ENCODE measurements at places on chromosomes 13 and 19.

DNA sequence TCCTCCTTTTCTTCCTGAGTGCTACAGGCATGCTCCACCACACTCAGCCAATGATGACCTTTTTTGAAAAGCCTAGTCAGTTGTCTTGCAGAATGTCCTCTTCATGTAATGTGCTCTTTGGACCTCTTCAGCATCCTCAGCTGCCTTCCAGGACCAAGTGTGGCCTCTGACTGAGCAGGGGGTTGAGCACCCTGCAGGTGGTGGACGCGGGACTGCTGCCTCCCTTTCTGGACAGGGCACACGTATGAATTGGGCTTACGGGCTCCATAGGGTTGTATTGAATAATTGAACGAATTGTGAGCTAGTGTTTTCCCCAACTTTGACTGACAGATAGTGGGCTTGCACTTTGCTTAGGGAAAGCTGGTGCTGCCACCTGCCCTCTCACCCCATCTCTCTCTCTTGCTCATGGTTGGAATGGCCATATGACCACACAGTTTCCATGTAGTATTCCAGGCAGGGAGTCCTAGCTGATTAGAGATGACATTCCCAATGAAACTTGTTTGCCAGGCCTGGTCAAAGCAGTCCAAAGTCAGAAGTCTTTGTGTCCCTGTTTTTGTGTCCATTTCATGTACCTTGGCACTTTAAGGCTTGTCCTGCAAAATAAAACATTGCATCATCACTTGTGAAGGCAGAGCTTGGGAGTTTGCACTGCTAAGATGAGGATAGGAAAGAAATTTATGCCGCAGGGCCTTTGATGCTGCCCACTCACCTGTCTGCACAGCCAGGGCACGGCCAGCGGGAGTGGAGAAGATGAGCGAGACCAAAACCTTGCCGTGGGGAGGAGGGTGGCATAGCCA lies 76.3 kb upstream of the NPAS1 start:
- DNase-seq, result no peak

- DNase-seq, result no peak
Measured at GRCh38 chr13:50136678-50137077, 121.4 kb downstream of the KCNRG start.

- DNase-seq, result no peak
Measured at GRCh38 chr13:32669030-32669646, 82.9 kb downstream of the PDS5B start.

- DNase-seq, result no peak
Measured at GRCh38 chr13:104140552-104140951, 1074.3 kb upstream of the SLC10A2 start.

DNA sequence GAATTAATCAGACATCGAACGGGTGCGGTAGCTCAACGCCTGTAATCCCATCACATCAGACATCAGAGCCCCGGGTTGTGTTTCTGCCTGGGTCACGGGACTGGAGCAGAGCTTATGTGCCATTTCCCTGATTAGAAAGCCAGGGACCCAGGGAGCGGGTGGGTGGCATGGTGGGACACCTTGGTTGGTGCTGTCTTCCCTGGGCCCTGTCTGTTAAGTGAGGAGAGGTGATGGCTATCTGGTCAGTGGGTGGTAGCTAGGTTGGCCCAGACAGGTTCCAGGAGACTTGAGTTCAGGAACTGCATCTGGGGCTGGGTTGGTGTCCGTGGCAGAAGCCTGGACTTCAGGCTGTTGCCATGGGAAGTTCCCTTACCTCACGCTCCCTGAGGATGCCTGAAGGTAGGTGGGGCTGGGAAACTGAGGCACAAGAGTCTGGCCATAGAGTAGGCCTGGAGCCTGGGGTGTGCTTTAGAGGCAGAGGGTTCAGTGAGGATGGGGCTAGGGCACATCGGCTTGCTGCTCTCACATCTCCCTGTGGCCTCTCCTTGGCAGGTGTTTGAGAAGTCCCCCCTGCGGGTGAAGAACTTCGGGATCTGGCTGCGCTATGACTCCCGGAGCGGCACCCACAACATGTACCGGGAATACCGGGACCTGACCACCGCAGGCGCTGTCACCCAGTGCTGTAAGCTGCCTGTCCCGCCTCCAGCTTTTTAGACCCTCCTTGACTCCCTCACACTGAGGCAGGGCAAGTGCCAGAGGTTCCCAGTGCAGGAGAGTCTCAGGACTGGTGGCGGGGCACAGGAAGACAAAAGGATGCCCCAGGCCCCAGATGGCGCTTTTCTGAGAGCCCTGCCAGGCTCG lies 2.1 kb downstream of the RPL18A start:
- DNase-seq, result no peak
